ENCODE measurements at places on chromosomes 6 and 20.

DNA sequence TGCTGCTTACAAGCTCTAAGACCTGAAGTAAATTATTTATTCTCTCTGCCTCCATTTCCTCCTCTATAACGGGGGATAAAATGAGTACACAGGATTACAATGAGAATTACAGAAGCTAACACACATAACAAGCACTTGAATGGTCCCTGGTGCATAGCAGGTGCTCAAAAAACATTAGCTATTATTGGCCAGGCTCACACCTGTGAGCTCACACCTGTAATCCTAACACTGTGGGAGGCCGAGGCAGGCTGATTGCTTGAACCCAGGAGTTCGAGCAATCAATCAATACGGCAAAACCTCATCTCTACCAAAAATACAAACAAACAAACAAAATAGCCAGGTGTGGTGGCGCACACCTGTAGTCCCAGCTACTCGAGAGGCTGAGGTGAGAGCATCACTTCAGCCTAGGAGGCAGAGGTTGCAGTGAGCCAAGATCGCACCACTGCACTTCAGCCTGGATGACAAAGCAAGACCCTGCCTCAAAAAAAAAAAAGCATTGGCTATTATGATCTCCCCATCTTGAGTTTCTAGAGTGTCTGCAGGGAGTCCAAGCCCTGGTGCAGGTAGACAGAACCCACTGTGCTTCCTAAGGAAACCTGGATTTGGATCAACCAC lies 68.1 kb downstream of the PREX1 start:
- no peak for DNase-seq

GRCh38 chr6:408599-409102 lies 17.1 kb downstream of the IRF4 start:
- DNase-seq: peak; percentile 49

DNA sequence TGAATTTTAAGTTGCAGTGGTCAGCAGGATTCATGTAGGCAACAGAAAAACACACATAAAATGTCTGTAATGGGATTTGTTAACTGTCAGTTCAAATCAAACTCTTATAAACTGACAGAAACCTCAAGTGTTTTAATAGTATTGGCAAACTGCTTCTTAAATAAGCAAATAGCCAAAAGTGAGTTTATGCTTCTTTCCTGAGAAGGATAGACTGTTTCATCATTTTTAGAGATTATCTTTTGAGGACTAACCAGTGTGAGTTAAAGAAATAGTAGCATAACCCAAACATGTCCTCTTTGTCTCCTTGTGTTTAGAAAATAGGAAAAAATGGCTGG lies 68.0 kb downstream of the AIG1 start:
- no peak for DNase-seq

GRCh38 chr6:38452816-38453660 lies 186.7 kb downstream of the BTBD9 start:
- no peak for DNase-seq

DNA sequence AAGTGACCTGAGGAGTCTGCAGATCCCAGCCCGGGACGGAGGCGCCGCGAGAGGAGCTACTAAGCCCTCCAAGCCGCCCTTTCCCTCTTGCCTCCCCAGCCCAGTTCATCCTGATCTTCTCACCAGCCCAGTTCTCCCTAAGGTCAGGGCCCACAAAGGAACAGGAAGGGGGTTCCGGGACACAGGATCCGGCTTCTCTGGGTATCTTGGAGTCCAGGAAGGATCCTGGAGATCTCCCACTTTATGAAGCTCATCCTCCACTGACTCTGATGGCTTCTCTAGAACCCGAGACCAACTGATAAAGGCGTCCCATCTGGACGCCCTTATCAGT lies 36.9 kb upstream of the HLA-C start:
- DNase-seq: no peak

DNA sequence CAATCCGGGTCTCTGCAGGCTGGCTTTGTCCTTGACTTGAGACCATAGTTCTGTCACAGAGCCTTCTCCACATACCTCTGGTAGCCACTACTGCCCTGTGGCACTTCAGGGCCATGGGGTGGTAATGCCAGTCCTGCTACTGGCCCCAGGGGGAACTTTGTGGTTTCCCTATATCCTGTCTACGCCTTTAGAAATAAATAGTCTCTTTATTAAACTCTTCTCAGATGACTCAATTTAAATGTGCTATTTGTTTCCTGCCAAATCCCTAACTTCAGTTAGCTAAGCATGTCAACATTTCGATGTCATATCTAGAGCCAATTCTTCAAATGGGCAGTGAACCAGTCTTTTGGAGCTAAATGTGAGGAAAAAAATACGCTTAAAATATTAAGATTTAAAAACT lies 60.1 kb downstream of the SEL1L2 start:
- DNase-seq: no peak

GRCh38 chr6:166253778-166254204 lies 54.4 kb downstream of the PRR18 start:
- DNase-seq: no peak

GRCh38 chr20:38520261-38520660 lies 47.6 kb downstream of the RALGAPB start:
- DNase-seq: no peak

GRCh38 chr20:57849121-57849520 lies 139.3 kb upstream of the PMEPA1 start:
- DNase-seq: no peak

- no peak for DNase-seq
Measured at GRCh38 chr6:2615251-2615650, 135.5 kb downstream of the MYLK4 start.

- no peak for DNase-seq
Measured at GRCh38 chr20:33894798-33895197, 83.7 kb downstream of the CHMP4B start.

- no peak for DNase-seq
Measured at GRCh38 chr6:3318821-3319540, 60.2 kb downstream of the PSMG4 start.

DNA sequence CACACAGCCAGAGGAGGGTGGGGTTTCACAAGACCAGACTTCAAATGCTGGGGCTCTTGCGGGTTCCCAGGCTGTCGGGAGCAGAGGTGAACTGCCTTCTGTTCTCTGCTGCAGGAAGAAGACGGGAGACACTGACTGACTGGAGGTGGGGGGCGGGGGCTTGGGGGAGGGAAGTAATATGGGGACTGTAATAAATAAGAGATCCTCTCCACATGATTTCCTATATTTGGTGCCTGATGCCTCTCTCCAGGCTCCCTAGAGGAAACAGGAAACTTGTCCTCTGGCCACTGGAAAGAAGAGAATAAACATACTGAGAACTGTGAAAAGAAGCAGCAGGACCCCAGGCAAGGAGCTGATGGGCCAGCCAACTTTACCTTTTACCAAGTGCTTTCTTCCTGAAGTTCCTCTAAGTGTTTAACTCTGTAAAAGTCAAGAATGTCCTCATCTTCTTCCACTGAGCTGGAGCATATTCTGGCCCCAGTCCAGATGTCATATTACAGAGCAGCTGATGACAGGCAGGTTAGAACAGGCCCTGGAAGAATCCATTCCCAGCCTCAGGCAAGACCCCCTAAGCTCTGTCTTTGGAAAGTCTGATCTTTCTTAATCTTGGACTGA lies 33.2 kb upstream of the ADGRF5 start:
- no peak for DNase-seq

DNA sequence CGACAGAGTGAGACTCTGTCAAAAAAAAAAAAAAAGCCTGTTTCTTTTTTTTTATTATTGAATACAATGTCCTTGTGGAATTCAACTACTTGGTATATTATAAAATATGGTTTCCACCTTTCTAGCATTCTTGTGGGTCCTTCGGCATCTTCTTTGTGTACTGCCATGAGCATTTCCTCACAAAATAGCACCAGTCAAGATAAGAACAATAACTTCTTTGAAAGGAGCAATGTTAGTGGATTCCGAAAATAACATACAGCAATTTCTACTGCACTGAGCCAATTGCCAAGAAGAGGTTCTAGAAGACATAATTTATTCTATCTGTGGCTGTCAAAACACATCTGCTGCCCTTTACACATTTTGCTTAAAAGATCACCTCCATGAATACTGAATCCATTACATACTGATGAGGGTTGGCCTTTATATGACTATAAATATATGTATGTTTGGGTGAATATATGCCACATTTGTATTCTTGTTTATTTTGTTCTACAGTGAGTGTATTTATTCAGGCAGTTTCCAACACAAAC lies 19.1 kb upstream of the SPTLC3 start:
- DNase-seq: no peak

GRCh38 chr6:18349386-18349785 lies 37.8 kb upstream of the RNF144B start:
- no peak for DNase-seq

- no peak for DNase-seq
Measured at GRCh38 chr6:90241229-90241880, 55.3 kb downstream of the BACH2 start.

GRCh38 chr6:3919849-3920248 lies 70.7 kb downstream of the FAM50B start:
- no peak for DNase-seq

DNA sequence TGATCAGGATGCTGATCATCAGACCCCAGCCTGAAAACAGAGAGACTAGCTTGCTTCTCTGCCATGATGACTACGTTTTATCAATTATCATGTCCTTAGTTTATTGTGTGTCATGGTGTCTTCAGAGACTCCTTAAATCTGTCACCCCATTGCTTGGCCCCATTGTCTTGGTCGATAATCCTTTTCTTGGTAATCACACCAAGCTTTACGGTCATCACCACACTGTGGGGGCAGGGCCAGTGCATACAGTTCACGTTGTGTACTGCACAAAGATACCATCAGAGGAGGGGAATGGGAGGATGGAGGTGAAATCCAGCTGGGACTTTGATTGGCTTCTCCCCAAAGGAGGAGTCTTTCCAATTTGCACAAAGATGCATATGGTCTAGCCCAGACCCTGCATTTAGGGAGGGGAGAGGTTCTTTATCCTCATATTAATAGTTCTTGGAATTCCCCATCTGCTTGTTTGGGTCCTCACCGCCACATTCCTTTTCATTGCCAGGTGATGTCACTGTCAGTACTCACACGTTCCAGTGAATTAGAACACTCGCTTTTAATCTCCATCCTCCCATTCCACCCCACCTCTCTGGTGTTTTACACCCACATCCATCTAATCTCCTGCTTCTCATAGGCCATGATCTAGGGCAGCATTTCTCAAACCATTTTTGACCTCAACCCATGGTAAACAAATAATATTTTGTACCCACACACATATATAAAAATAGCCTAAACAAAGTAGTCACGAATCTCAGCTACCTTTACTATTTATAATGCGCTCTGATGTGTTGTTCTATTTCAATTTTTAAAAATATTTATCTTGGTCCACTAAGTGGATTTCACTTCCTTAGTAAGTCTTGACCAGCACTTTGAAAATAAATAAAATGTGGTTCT lies 5.7 kb downstream of the ETV7 start:
- DNase-seq: no peak

GRCh38 chr6:19231878-19232561 lies 605.1 kb upstream of the ID4 start:
- no peak for DNase-seq

GRCh38 chr20:20331156-20331555 lies 36.7 kb upstream of the INSM1 start:
- DNase-seq: no peak

DNA sequence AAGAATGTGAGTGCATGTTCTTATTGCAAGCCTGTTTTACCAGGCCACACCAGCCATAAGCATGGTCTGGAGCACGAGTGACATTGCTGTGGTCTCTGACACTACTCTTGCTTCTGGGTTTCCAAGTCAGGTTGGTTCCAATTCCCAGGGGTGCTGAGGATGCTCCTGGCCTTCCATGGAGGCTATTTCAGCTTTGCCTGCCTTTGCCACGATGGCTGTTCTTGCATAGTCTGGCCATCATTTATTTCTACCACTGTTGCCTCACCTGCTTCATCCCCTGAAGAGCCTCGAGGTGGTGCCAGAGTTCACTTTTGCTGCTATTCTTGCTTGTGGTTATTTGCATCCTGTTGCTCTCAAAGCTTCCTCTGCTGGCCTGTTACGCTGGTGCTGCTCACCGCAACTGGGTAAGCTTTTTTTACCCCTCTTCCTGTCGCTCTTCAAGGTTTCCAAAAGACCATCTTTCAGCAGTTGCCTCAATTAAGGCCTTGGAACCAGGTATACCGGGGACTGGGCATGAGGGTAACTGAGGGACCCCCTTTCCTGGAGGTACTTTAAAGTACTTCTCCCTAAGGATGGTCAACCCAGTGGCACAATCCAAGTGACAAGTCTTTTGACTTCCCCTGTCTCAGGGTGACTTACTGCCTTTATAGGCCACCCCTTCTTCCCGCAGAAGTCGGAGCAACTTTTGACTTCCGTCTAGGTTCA lies 64.5 kb downstream of the AKAP7 start:
- DNase-seq: peak; percentile 9

All from neural crest cell (in vitro differentiated cells).